ENCODE measurements at places on chromosomes 11 and 22.

DNA sequence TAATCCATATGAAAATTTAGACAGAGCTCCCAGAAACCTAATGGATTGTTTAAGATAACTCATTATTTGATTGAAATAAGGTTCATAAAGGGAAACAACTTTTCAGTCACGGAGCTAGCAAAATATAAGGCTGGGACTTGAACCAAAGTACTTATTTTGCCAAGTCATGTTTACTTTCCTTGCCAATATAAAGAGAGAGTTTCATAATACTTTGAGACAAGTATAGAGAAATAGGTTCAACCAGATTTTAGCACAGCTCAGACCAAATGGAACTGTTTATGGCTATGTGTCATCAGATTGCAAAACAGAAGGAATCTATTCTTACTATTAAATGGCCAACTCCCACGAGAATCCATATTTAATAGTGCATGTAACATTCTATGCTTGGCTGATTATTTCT lies 1517.5 kb upstream of the TENM4 start:
- DNase-seq = no peak

GRCh38 chr11:31231601-31232000 lies 137.9 kb downstream of the DCDC1 start:
- no peak for DNase-seq

GRCh38 chr11:130211781-130212401 lies 52.3 kb downstream of the ST14 start:
- no peak for DNase-seq

DNA sequence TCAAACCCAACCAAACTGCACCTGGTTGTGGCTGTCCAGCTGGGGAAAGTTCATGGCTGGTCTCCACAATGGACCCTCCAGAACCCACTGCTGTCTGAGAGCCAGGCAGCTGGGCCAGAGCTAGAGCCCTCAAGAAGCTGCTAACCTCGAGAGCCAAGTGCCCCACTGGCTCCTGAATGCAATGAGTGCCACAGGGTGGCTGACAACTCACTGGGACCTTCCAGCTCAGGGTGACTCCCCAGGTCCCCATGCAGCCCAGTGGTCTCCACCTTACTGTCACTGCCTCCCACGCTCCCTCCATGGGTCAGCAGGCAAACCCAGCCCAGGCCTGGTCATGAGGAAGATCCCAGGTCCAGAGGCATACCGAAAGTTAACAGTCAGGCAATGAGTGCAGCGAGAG lies 8.0 kb upstream of the CHST1 start:
- DNase-seq = no peak

GRCh38 chr22:43126501-43127165 lies 16.1 kb downstream of the BIK start:
- no peak for DNase-seq

DNA sequence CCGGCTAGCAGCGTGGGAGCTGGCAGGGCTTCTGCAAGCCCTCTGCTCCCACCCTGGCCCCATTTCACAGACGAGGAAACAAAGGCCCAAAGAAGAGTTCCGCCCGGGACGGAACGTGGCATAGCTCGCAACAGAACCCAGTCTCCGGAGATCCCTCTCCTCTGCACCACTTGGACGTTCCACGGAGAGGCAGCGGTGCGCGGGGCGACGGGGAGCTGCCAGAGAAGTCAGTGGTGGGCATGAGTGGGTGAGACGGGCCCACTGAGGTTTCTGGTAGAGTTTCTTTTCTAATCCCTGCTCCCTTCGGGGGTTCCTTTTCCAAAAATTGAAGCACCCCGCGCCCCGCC lies 554 bp upstream of the NECTIN1 start:
- no peak for DNase-seq

GRCh38 chr11:8839957-8840945 lies 70.7 kb upstream of the AKIP1 start:
- DNase-seq = no peak

DNA sequence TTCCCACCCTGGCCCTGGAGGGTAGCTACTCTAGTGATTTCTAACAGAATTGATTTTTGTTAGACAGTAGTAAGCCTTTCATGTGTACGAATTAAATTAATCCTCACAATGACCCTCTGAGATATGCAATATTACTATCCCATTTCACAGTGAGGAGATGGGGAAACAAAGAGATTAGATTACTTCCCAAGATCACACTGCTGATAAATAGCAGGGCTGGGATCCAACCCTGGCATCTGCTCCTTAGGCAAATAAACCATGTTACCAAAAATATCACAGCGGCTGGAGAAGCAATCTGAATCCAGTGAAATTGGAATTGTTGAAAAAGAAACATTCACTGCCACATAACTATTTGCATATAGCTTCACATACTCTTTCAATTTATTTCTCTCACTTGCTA lies 12.8 kb upstream of the CAVIN3 start:
- DNase-seq = no peak

DNA sequence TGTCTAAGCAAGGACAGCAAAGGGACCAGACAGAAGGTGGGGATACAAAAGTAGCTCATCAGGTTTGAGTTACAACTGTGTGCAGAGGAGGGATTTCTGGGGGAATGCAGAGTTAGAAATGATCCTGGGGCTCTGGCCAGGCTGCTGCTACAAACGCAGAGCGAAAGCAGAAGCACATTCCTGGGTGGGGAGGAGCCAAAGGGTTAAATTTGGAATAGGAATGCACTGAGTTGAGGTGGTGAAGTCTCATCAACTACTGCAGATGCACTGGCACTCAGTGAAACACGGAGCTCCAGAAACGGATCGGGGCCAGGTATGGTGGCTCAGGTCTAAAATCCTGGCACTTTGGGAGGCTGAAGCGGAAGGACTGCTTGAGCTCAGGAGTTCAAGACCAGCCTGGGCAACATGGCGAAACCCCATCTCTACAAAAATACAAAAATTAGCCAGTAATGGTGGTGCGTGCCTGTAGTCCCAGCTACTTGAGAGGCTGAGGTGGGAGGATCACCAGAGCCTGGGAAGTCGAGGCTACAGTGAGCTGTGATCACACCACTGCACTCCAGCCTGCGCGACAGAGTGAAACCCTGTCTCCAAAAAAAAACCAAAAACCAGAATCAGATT lies 3.2 kb downstream of the CHKA start:
- DNase-seq = no peak

DNA sequence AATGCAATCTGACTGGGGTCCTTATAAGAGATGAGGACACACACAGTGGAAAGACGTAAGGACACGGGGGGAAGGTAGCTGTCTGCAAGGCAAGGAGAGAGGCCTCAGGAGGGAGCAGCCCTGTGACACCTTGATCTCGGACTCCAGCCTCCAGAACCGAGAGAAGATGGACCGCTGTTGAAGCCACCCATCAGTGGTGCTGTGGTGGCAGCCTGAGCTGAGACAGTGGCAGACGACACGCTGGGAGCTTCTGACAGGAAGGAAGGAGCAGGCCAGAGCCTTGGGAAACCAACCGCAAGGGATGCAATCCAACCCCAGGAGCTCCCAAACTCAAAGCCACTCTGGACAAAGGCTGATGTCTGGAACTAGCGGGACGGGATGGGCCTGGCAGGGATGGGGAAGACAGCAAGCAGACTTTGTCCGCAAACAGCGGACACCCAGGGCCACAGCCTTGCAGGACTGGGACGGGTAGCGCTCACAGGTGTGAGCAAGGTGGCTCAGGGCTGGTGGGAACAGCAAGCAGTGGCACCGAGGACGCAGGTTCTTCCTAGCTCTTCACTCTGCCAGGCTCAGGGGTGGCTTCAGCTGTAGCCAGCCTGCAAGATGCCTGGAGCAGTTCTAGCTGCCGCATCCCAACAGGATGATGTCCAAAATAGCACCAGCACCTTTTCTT lies 10.9 kb downstream of the LTO1 start:
- no peak for DNase-seq

GRCh38 chr22:31143537-31143936 lies 3.2 kb upstream of the PLA2G3 start:
- DNase-seq = no peak

DNA sequence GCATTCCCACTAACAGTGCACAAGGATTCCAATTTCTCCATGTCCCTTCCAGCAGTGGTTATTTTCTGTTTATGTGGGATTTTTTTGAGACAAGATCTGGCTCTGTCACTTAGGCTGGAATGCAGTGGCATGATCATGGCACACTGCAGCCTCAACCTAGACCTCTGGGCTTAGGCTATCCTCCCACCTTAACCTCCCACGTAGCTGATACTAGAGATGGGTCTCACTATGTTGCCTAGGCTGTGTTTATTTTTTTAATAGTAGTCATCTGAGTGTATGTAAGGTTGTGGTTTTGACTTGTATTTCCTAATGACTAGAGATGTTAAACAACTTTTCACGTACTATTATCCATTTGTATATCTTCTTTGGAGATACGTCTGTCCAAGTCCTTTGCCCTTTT lies 74.6 kb downstream of the KCNQ1OT1 start:
- DNase-seq = no peak

GRCh38 chr22:43796567-43796966 lies 15.5 kb downstream of the EFCAB6 start:
- no peak for DNase-seq

- DNase-seq = no peak
Observed at GRCh38 chr11:74680035-74680671, 51.1 kb downstream of the CHRDL2 start.

DNA sequence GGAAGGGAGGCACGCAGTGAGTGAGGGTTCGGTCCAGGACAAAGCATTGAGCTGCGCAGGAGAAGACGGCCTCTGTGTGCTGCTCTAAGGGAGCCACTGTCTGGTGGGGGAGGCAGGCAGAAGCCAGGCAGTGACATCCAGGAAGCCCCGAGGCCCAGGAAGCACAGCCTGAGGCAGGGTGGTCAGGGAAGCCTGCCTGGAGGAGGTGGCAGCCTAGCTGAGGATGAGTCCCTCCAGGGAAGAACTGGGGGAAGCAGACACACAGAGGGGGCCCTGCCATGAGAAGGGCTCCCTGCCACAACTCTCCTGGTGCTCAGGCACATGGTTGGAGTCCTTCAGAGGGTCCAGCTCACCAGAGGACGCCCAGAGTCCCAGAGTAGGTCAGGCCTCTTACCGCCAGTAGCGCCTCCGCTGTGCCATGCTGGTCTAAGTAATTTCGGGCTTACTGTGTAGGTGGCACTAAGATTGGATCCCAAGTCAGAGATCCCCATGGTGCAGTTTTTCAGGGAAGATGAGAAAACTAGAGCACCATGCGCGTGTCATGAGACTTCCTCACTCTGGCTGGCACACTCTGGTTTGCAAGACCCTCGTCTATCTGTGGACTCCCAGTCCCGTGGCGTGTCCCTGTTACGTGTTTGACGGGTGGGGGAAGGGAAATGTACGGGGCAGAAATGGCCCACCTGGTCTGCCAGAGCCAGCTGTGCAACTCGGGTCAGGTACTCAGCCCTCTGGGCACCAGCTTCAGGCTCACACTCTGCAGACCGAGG lies 887.2 kb downstream of the BRD1 start:
- no peak for DNase-seq

DNA sequence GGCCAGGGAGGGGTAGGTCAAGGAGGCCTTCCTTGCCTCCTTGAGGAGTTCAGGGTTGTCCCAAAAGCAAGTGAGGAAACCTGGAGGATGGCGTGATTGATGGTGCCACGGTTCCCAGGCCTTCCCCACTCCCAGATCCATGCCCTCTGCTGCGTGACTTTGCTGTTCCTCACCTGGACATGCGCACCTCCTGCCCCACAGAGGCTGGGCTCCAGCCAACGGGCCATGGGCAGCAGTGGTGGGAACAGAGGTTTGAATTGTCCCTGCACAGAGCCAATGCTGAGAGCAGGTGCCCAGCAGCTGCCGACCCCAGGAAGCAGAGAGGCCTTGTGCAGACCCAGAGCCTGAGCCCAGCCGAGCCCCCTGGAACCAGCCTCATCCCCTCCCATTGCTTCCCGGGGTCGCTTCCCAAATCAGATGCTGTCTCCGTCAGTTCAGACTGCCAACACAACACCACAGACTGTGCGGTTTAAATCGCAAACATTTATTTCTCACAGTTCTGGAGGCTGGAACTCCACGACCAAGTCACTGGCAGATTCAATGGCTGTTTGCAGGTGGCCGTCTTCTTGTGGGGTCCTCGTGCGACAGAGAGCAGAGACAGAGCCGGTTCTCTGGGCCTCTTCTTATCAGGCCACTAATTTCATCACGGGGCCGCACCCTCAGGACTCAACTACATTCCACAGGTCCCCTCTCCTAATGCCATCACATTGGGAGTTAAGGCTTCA lies 6.2 kb upstream of the LINC01488 start:
- DNase-seq = no peak

- no peak for DNase-seq
Observed at GRCh38 chr11:118744046-118744445, 46.9 kb downstream of the DDX6 start.

DNA sequence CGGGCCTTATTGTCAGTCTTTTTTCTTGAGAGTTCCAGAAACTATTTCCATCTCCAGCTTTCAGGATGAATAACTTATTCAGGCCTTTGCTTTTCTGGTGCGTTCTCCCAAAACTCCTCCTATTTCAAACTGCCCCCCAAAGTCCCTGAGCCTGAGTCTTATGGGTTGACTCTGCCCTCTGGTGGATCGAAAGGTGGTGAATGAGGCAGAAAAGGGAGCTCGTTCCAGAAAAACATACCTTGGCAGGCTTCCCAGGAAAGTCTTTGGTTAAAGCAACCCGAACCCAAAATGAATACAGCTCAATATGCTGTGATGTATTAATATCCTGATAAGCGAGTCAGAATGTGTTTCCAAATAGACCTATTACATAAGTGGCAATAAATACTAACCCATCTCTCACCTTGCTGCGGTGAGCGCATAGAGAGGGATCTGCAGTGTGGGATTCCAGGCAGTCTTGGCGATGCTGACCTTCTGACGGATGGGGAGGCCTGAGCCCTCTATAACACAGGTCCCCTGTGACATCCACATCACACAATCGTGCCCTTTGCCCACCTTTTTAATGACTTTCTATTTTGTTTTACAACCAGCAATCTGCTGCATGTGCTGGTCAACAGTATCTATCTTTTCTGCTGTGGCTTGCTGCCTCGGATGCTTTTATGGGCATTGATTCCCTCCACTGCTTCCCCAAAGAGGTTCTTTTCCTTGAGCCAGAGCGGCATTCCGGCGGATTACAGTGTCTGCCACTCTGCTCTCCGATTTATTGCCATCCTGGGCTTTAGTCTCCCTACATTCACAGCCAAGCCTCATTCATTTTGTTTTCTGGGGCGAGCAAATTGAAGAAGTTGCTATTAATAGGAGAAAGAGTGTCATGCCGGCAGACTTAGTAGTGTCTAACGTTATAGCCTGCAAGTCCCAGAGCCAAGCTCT lies 756.8 kb downstream of the NTM start:
- DNase-seq = no peak

- DNase-seq = peak; percentile 50
Observed at GRCh38 chr11:57349491-57350274, 11.5 kb downstream of the P2RX3 start.

GRCh38 chr22:29741926-29742325 lies 22.1 kb downstream of the CABP7 start:
- DNase-seq = no peak

DNA sequence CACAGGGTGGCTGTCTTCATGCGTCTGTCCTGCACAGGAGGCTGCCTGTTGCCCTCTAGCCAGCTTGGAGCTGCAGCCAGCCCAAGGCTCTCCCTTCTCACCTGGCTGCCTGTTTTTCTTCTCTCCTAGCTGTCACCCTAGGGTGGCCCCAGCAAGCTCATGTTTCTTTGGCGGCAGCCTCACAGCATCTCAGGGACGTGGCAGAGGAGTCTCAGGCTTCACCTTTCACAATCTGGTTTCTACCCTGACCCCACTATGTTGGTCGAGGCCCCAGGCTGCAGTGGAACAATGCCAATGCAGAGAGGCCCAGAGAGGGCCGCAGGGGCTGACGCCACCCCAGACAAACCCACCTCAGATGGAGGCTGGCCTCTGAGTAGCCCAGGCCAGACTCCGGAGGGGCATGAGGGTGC lies 2.5 kb upstream of the CLDN5 start:
- no peak for DNase-seq

Data from activated CD4-positive, alpha-beta T cell treated with anti-CD3 and anti-CD28 coated beads, Interleukin-2, Interleukin-4, amounts not matched to agents 100 ng/mL and 50 ng/mL, durations not matched to agents 16 hours and 8 hours (primary cell).